ENCODE measurements at places on chromosomes 1 and 21. TPM values are rescaled to one million over a fixed set of nuclear protein-coding genes. Genes with fewer than 3 reads are reported as not detected.

DNA sequence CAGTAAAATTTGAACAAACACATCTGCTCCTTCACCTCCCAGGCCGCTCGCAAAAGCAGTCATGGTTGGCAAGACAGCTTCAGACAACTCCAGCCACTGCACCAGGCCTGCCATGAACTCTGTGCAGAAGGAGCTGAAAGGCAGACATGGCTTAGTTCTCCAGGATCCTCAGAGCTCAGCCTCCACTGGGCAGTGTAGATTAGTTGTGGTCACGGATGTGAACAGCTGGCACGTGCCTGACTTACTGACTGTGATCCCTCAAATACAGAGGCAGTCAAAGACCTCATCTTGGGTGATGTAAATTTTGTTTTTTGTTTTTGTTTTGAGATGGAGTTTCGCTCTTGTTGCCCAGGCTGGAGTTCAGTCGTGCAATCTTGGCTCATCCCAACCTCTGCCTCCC lies 28.4 kb downstream of the TMCO4 start:
- no peak for DNase-seq

DNA sequence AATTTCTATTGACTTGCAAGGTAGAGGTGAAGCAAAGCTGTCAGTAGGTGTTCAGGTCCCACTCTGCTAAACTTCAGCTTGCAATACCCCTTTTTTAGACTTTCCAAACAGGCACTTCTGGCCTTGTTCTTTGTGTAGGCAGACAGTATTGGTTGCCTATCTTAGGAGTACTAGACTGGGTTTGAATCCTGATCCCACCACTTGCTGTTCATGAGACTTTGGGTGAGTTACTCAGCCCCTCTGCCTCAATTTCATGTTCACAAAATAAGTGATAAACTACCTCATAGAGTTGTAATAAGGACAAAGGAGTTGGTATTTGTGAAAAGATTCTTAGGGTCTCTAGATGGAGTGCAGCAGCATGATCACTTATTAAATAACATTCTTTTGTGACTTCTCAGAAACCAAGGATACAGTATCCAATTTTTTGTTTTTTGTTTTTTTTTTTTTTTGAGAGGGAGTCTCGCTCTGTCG lies 5.2 kb downstream of the RCC1 start:
- peak; percentile 55 for DNase-seq

- no peak for DNase-seq
Measured at GRCh38 chr1:203328714-203329122, 22.2 kb downstream of the FMOD start.

DNA sequence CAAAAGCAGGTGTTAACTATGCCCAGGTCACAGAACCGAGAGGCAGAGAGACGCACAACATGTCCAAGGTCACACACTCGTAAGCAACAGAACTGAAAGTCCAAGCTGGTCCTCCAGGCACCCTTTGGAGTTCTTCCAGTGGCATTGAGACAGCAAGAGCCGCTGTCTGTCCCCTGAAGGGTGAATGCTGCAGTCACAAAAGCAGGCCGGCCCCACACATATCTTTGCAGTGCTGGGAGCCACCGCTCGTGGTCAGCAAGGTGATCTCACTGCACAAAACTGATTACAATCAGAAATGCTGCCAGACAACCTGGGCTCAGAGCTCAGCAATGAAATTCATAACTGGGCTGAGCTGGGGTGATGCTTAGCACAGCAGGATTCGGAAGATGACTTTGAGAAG lies 47.4 kb upstream of the RAB4A start:
- no peak for DNase-seq

DNA sequence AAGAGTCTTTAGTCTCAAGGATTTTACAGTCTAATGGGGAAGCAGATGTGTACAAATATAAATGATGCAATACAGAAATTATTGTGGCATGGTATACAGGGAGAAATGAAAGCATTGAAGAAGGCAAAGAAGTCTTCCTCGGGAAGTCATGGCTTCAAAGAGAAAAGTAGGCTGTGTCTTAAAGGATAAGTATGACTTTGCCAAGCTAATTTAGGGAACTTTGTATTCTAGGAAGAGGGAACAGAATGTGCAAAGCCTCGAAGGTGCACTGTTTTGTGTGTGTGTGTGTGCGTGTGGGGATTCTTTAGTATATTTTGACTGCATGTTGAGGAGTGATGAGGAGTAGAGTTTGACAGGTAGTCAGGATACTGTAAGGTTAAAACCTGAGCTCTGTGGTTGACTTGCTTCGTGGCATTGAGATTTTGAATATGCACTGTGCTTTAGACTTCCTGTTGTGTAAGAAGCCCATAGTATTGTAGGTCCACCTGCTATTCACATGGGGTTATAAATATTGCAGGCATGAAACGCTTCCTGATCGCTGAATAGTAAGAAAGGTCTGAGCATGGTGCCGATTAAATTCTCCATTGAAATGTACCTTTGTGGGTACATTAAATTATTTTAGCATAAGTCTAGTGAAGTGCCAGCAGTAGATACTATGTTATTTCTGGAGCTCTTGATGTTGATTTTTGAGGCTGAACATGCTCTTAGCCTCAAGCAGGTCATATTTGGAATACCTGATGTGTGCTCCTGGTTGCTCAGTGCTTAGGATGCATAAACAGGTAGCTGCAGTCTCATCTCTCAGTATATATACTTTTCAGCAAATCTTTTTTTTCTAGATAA lies 8.0 kb downstream of the SMAP2 start:
- no peak for DNase-seq

SUSD4 gene
- total RNA-seq: 0.14 TPM

FCRL6 gene
- not detected for total RNA-seq

RGS16 gene
- total RNA-seq: not detected

Data from H4 (cell line).